NCI-H460 (cell line): ENCODE measurements at places on chromosomes 12 and 14. TPM values are rescaled to one million over a fixed set of nuclear protein-coding genes. Genes with fewer than 3 reads are reported as not detected.

DNA sequence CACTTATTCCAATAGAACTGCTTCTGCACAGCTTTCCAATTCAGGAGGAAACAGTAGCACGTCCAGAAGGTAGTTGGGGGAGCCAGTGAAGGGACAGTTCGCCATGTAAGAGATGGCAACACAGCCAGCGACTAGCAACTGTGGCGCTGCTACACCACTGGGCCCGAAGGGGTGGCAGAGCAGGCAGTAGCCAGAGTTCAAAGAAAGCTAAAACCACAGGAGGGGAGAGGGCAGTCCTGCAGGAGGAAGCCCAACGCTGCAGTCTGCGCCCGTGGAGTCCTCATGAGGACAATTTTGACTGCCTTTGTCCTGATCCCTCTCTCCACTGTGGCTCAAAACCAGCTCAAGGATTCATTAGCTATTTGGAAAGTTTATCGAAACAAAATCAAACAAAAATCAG, 591.2 kb downstream of the VRK1 start:
- no peak for DNase-seq

DNA sequence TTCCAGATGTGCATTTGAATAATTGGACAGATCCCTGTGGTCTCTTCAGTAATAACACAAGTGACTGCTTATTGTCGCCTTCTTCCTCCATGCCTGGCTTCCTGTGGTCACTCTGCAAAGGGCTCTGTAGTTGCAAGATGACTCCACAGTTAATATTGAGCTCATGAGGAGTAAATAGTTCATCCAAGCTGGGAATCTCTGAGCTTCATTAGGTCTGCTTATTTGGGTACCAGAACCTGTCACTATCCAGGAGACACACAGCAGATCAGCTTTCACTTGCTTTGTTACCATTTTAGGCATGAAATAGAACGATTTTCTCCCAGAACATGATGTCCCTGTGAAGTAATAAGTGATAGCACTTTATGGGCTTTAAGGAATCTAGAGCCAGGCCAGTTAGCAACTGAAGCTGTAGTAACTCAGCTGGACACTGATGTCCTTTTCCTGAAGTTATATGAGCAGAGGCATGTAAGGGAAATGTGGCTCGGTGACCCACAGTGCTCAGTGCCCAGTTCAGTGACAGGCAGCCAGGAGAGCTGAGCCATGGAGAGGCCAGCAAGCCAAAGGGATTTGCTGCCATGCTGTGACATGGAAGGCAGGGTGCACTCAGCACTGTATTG, 50.1 kb downstream of the CRADD start:
- DNase-seq, result no peak

- no peak for DNase-seq
Observed at GRCh38 chr12:30345744-30346471, 349.8 kb downstream of the IPO8 start.

GRCh38 chr14:89669193-89669592, 252.2 kb upstream of the FOXN3 start:
- no peak for DNase-seq

The TOGARAM1 gene
- 11.9 and 13.2 TPM in 2 replicates for total RNA-seq
